ENCODE measurements at places on chromosomes 7 and 10.

- no peak for DNase-seq
Observed at GRCh38 chr7:34064519-34065158, 159.3 kb downstream of the BMPER start.

- no peak for DNase-seq
Observed at GRCh38 chr7:41917-42565, 150.3 kb upstream of the FAM20C start.

DNA sequence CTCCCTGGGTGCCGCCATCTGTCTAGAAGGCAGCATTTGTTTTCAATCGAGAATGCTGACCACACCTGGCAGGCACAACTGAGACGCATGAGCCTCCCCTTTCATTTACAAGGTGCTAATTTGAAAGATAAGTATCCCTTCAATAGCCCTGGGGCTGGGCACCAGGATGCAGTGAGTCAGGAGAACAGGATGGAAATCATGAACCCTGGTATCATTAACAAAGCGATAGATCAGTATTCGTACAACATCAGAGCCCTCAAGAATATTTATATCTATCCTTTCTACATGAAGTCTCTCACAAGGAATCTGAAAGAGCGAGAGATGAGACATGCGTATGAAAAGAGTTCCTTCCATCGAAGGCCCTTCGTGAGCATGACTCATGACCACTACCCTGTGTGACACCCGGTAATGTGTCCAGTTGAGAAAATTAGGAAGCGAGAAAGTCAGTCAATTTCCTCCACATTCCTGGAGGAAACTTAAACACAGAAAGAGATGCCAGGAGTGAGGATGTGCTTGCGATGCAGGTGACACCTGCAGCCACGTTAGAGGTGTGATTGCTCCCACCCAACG lies 123.1 kb upstream of the PITRM1 start:
- no peak for DNase-seq

GRCh38 chr10:75399461-75400162 lies 2.0 kb downstream of the ZNF503 start:
- DNase-seq: peak; percentile 88

DNA sequence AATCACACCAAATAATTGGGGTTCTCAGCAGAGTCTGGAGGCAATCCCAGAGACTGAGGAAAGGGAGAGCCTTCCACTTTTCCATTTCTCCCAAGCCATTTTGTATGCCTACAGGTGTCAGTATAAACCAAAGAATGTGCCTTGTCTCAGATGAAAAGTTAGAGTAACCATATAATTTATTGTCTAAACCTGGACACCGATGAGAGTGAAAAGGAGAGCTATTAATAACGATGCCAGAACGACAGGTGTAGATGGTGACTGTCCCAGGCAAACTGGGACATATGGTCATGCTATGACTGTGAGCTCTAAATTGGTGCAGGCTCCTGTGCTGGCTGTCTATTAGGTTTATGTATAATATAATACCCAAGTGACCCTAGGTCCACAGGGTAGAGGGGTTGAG lies 219.6 kb downstream of the ARHGAP12 start:
- no peak for DNase-seq

GRCh38 chr10:119370972-119371703 lies 163.8 kb downstream of the GRK5 start:
- DNase-seq: peak; percentile 81

- DNase-seq: no peak
Observed at GRCh38 chr7:69814421-69814962, 216.2 kb downstream of the AUTS2 start.

Measured in SK-N-SH (cell line).